ENCODE measurements at places on chromosomes 4 and X.

GRCh38 chr4:120005076-120005475, 61.6 kb downstream of the MAD2L1 start:
- DNase-seq = no peak

DNA sequence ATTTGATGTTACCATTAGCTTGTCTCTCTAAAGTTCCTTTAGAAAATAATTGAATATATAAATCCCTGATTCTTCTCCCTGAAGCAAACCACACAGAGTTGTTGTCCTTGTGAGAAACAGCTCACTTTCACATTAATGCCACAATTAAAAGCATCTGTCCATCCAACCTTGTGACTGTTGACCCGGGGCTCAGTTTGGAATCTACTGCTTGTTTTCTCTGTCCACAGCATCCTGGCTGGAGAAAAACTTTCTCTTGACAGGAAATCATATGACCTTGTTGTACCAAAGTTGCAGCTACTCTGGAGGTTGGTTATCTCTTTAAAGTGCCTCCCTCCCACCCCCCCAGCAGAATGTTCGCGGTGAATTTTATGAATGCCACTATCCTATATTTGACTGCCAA, 3.1 kb downstream of the PRKG2 start:
- no peak for DNase-seq

GRCh38 chr4:157052429-157053040, 23.4 kb upstream of the GLRB start:
- no peak for DNase-seq

- no peak for DNase-seq
Observed at GRCh38 chrX:2594491-2594890, 93.7 kb upstream of the DHRSX start.

- DNase-seq = no peak
Observed at GRCh38 chr4:62709618-62710252, 1509.6 kb downstream of the ADGRL3 start.

- DNase-seq = no peak
Observed at GRCh38 chr4:61408861-61409260, 208.7 kb downstream of the ADGRL3 start.

- DNase-seq = no peak
Observed at GRCh38 chr4:107896158-107896645, 35.1 kb upstream of the CYP2U1 start.
